ENCODE measurements at places on chromosomes 16 and 17. TPM values are rescaled to one million over a fixed set of nuclear protein-coding genes. Genes with fewer than 3 reads are reported as not detected.

GRCh38 chr17:40479754-40480480, 21.5 kb downstream of the TNS4 start:
- H3K4me1 ChIP-seq = peaks cover 75% of the 10 kb centered on the region
- H3K36me3 ChIP-seq = no peaks in the 10 kb centered on the region
- DNase-seq = peak; percentile 60
- H3K27me3 ChIP-seq = no peaks in the 10 kb centered on the region
- H3K27ac ChIP-seq = peak overlapping the region; percentile 98
- peak overlapping the region; percentile 86 for H3K4me3 ChIP-seq

DNA sequence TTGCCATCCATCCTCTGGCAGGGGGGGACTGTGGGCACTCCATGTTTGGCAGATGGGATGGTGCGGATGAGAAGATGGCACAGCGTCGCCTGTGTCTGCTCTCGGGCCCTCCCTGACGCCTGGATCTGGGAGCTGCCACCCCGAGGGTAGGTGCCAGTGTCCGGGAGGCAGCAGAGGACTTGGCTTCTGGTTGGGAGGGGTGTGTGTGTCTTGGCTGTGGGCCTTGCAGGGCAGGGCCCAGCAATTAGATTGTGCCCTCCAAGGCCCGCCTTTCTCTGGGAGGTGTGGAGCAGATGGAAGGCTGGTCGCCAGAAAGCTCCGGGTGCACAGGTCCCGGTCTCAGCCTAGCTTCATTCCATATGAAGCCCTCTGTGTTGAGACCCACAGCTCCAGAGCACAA, 1.4 kb downstream of the RAP1GAP2 start:
- no peak for DNase-seq
- peaks cover 69% of the 10 kb centered on the region for H3K4me1 ChIP-seq
- no peaks in the 10 kb centered on the region for H3K27me3 ChIP-seq
- H3K27ac ChIP-seq = no peak overlapping the region
- H3K4me3 ChIP-seq = peak overlapping the region; percentile 89
- peaks cover 8% of the 10 kb centered on the region for H3K36me3 ChIP-seq

DNA sequence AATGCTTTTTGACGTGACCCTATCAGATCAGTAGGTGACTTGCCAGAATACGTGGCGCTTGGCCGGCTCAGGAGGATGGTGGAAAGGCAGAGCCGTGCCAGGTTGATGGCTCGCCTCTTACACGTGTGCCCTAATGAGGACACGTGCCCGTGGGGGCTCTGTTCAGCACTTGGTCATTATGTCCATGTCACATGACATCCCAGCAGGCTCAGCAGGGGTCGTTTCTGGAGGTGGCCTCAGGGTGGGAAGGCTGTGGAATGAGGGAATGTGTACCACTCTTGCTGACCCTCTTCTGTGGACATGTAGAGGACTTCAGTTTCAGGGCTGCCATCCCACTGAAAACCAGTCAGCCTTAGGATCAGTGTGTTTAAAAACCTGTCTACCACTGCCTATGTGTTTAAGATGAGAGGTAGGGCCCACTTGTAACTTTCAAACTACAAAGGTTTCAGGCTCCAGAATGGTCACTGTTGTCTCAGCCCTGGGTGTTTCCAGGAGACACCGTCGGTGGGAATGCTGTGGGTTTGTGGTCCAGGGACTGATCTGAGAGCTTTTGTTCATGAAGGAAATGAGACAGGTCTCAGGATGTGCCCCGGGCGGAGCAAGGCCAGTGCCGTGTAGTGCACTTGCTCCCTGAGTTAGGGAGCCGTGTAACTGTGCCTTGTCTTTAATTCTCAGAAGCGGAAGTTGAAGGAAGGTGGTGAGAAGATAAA, 12.1 kb downstream of the UBN1 start:
- H3K36me3 ChIP-seq = peaks cover 22% of the 10 kb centered on the region
- H3K4me3 ChIP-seq = no peak overlapping the region
- DNase-seq = no peak
- no peak overlapping the region for H3K27ac ChIP-seq

Gene CLDN9
- polyA plus RNA-seq = not detected

DNA sequence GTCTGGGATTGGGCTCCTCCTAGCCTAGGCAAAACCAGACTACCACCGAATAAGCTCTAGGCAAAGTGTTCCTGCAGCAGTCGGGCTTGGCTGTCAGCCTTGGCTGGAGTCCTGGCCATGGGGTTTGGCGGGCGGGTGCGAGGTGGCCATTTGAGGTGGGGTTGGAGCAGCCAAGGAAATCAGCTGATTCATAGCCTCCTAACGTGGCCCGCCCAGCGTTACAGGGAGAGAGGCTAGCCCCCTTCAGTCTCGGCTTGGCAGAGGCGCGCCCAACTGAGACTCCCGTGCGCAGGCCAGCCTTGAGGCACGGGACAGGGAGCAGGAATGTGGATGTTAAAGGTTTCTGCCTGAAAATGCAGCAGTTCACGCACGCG, 1.9 kb downstream of the PMP22 start:
- DNase-seq = no peak
- no peaks in the 10 kb centered on the region for H3K36me3 ChIP-seq
- H3K4me1 ChIP-seq = peaks cover 18% of the 10 kb centered on the region
- H3K27ac ChIP-seq = no peak overlapping the region

Gene HID1
- polyA plus RNA-seq = not detected

GRCh38 chr16:54090602-54091001, 196.0 kb downstream of the IRX3 start:
- H3K4me3 ChIP-seq = no peak overlapping the region
- no peak for DNase-seq
- H3K27me3 ChIP-seq = no peaks in the 10 kb centered on the region
- peaks cover 28% of the 10 kb centered on the region for H3K36me3 ChIP-seq
- no peaks in the 10 kb centered on the region for H3K4me1 ChIP-seq

DNA sequence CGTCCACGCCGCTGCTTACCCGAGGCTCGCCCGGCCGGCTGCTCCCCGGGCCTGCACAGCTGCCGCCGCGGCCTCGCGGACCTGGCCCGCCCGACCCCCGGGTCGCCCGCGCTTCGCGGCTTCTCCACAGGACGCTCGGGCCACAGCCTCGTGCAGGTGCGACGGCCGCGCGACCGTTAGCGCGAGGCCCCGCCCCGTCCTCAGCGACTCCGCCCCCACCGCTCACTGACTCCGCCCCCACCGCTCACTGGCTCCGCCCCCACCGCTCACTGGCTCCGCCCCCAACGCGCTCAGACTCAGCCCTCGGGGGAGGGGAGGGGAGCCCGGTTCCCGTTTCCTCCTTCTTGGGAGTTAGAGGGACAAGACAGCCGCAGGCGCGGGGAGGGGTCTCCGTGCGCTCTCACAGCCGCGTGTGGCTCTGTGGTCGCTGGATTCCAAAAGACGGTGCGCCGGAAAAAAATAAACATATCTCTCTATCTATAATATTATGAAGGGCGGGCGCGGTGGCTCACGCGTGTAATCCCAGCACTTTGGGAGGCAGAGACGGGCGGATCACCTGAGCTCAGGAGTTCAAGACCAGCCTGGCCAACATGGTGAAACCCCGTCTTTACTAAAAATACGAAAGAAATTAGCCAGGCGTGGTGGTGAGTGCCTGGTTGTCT, at the start of gene MEIOB:
MEIOB (minus strand) TSS at position 191 of the 662 bp plus-strand sequence. CDS start 3,989 bp downstream, outside the sequence.
- no peak for DNase-seq
- H3K27me3 ChIP-seq = peaks cover 21% of the 10 kb centered on the region
- H3K4me3 ChIP-seq = peak within 1 kb of the TSS; percentile 66
- peaks cover 8% of the 10 kb centered on the region for H3K4me1 ChIP-seq
- H3K27ac ChIP-seq = no peak within 1 kb of the TSS

GRCh38 chr16:13372421-13372820, 471.0 kb downstream of the SHISA9 start:
- DNase-seq = no peak
- no peak overlapping the region for H3K27ac ChIP-seq
- H3K27me3 ChIP-seq = no peaks in the 10 kb centered on the region
- peaks cover 6% of the 10 kb centered on the region for H3K36me3 ChIP-seq
- H3K4me1 ChIP-seq = no peaks in the 10 kb centered on the region

DNA sequence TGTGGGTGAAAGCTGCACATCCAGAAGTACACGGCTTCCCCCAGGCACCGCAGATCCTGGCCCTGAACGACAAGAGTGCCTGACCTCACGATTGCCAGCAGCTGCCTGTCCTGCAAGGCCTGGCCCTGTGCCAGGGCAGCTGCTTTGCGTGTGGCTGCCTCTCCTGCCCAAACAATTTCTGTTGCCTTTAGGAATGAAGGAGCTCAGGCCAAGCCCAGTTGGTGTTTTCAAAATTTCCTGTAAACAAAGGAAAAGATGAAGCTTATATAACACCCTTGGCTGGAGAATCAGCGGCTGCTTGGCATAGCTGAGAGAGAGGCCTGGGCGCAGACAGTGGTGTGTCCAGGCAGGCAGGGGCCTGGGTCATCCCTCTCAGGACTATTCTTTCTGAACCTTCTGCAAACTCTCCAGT, 11.7 kb upstream of the SLC47A2 start:
- H3K4me3 ChIP-seq = no peak overlapping the region
- H3K4me1 ChIP-seq = peaks cover 13% of the 10 kb centered on the region
- H3K27ac ChIP-seq = no peak overlapping the region
- H3K27me3 ChIP-seq = peaks cover 5% of the 10 kb centered on the region
- DNase-seq = no peak

Gene CAVIN1
- not detected for polyA plus RNA-seq

Gene KRT13
- polyA plus RNA-seq = not detected

- H3K27ac ChIP-seq = peak overlapping the region; percentile 47
- DNase-seq = no peak
- H3K36me3 ChIP-seq = peaks cover 23% of the 10 kb centered on the region
- H3K4me3 ChIP-seq = peak overlapping the region; percentile 23
- peaks cover 15% of the 10 kb centered on the region for H3K4me1 ChIP-seq
- no peaks in the 10 kb centered on the region for H3K27me3 ChIP-seq
These were observed 124.8 kb downstream of the ABCC1 start for GRCh38 chr16:16073891-16074881.

DNA sequence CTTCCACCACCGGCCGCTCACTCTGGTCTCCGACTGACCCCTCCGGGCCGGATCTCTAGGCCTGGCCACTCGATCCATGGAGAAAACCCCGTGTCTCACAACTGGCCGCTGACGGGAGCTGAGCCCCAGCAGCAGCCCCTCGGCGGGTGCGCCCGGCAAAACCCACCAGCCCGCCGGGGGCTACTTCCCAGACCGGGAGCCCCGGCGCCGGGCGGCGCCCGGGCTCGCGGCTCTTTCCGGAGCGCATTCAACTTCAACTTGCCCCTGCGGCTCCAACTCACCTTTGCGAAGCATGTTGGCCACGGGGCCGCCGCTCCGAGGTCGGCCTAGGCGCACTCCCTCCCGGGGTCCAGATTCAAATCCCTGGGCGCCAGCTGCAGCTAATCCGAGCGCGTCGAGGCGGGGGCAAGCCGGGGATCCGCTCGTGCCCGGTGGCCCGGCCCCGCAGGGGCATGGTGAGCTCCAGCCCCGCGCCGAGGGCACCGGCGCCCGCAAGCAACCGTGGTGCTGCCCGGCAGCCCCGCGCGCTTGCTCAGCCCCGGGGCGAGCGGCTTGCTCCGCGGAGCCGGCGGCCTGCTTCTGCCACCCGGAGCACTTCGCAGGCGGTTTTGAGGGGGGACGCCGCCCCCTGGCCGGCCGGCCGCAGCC, 438 bp downstream of the RTN4RL1 start:
- H3K36me3 ChIP-seq = no peaks in the 10 kb centered on the region
- peaks cover 44% of the 10 kb centered on the region for H3K27me3 ChIP-seq
- H3K4me1 ChIP-seq = peaks cover 20% of the 10 kb centered on the region
- H3K27ac ChIP-seq = no peak overlapping the region
- peak overlapping the region; percentile 68 for H3K4me3 ChIP-seq

GRCh38 chr16:71484006-71484893, 4.9 kb downstream of the ZNF19 start:
- H3K36me3 ChIP-seq = no peaks in the 10 kb centered on the region
- peaks cover 14% of the 10 kb centered on the region for H3K27me3 ChIP-seq
- peak; percentile 87 for DNase-seq
- peaks cover 21% of the 10 kb centered on the region for H3K4me1 ChIP-seq
- peak overlapping the region; percentile 96 for H3K4me3 ChIP-seq

- no peak for DNase-seq
- H3K27me3 ChIP-seq = no peaks in the 10 kb centered on the region
- H3K27ac ChIP-seq = no peak overlapping the region
- no peaks in the 10 kb centered on the region for H3K36me3 ChIP-seq
- peaks cover 18% of the 10 kb centered on the region for H3K4me1 ChIP-seq
- no peak overlapping the region for H3K4me3 ChIP-seq
These were observed 9.1 kb upstream of the RAB5C start for GRCh38 chr17:42163696-42164407.

DNA sequence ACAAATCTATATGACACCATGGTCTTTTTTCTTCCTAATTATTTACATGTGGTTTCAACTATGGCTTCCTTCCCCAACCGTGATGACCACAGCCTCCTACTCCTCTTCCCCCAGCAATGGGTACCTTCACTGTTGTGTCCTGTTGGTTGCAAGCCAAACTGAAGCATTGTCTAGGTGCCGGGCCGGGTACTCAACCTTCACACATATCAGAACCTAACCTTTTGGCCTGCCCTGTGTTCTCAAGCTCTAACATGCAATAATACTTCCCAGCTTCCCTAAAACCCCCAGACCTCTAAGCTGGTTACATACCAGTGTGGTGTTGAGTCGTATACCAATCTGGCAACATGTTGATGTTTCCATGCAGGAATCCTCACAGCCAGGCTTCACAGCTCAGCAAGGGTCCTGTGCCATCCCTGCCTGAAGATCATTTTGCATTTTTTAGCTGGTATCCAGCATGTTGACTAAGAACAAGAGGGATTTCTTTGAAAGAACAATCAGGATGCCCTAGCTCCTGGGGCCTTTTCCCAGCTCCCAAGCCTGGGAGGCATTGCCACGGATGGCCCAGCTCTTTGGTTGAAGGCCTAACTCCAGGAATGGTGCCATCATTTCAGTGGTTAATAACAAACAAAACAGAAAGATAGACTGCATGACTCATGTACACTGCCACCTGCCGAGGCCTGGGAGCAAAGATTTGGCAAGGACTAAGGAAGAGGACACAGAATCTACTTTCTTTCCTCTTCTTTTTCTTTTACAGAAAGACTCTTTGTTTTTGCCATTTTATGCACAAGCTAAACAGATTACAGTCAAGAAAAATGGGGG, 373.7 kb upstream of the SALL1 start:
- H3K36me3 ChIP-seq = no peaks in the 10 kb centered on the region
- no peak overlapping the region for H3K27ac ChIP-seq
- H3K4me1 ChIP-seq = no peaks in the 10 kb centered on the region
- no peaks in the 10 kb centered on the region for H3K27me3 ChIP-seq

DNA sequence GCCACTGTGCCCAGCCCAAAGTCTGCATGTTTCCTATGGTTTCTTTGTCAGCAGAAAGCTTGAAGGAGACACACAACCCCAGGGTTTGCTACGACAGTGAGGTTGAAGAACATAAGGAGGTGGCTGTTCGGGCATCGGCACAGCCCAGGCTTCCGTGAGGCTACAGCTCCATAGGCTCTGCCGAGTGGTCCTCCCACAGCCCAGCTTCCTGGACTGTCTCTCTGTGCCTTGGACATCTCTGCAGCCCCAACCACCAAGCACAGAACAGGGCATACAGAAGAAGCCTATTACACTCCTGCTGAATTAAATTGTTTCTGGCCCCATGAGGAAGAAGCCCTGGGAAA, 3.2 kb upstream of the HAP1 start:
- peaks cover 16% of the 10 kb centered on the region for H3K4me1 ChIP-seq
- DNase-seq = no peak
- H3K36me3 ChIP-seq = no peaks in the 10 kb centered on the region
- no peak overlapping the region for H3K4me3 ChIP-seq
- H3K27me3 ChIP-seq = peaks cover 29% of the 10 kb centered on the region

GRCh38 chr17:72538901-72539352, 418.1 kb downstream of the SOX9 start:
- no peaks in the 10 kb centered on the region for H3K36me3 ChIP-seq
- no peak for DNase-seq
- H3K27me3 ChIP-seq = peaks cover 71% of the 10 kb centered on the region
- H3K4me3 ChIP-seq = no peak overlapping the region
- H3K4me1 ChIP-seq = no peaks in the 10 kb centered on the region
- H3K27ac ChIP-seq = no peak overlapping the region

GRCh38 chr16:30335598-30336474, 19.3 kb downstream of the CD2BP2 start:
- H3K27me3 ChIP-seq = no peaks in the 10 kb centered on the region
- peaks cover 46% of the 10 kb centered on the region for H3K4me1 ChIP-seq
- H3K36me3 ChIP-seq = no peaks in the 10 kb centered on the region
- peak overlapping the region; percentile 91 for H3K27ac ChIP-seq
- peak overlapping the region; percentile 89 for H3K4me3 ChIP-seq

Gene CDH8
- not detected for polyA plus RNA-seq

Measured in naive B cell (primary cell).